ENCODE measurements at places on chromosomes 2 and 18. TPM values are rescaled to one million over a fixed set of nuclear protein-coding genes. Genes with fewer than 3 reads are reported as not detected.
A peak's percentile ranks its signal among the peaks of the same experiment; 100 is the strongest.

DNA sequence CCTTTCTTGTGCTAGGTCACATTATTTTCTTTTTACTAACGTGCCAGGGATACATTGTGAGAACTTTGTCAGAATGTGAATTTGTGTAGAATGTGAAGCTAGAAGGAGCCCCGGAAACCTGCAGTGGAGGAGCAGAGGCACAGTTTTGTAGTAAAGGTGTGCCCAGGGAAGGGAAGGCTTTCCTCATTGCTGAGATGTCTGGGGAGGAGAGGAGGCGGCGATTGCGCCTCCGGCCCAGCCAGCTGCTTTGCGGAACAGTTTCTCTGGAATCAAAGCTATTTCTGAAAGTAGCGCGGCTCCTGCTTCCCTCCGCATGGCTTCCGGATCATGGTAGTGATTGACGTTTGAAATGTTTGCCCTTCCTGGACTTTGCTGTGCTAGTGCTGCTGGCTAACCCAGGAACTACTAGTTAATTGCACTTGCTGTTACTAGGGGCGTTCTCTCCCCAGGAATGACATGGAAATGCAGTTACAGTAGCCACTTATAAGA is 83.1 kb upstream of the RBM44 start:
- peak; percentile 37 for DNase-seq

The DSG1 gene
- total RNA-seq = 122 TPM

The DUSP19 gene
- total RNA-seq = 1.7 TPM

GRCh38 chr2:210540471-210540870 is 15.9 kb upstream of the CPS1 start:
- no peak for DNase-seq

DNA sequence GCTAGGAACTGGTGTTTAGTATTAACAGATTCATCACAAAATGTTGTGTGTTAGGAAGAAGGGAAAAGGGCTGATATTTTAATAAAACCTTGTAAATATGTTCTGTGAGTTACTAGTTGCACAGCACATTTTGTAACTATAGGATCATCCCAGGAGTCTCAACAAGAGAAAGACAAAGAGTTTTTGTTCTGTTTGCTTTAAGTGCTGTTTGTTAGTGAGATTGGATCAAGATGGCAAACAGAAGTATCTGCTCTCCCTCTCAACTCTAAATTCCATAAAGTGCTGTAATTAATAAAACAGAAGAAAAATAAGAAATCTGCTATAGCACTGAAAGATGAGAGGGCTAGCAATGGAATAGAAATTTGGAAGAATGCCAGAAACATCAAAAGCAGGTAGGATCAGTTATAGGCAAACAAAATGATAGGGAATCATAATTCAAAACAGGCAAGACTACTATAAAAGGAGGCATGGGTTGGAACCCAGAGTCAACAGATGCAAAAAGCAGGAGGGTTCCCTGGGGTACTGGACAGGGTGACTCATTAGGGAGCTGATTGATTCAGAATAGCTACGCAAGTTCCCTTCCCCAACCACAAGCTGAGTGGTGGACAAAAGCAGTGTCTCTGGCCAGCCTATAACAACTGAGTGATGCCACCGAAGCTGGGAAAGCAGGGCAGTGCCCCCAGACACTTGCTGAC is 75.8 kb downstream of the DYNC1I2 start:
- no peak for DNase-seq

- no peak for DNase-seq
These were observed 151.5 kb downstream of the ALK start for GRCh38 chr2:29769847-29770246.

GRCh38 chr2:38537937-38538525 is 64.7 kb downstream of the HNRNPLL start:
- no peak for DNase-seq

DNA sequence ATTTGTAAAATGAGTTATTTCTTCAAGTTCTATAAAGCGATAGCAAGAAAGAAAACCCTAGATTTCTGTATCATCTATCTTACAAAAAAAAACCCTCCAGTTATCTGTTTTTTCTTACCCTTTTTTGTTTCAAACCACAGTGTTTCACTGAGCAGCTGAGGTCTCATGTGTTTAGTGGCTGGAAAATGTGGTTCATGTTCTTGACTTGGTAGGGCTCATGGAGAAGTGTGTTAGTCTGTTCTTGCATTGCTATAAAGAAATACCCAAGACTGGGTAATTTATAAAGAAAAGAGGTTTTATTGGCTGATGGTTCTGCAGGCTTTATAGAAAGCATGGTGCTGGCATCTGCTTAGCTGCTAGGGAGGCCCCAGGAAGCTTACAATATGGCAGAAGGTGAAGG is 147.3 kb upstream of the NABP1 start:
- DNase-seq = no peak

DNA sequence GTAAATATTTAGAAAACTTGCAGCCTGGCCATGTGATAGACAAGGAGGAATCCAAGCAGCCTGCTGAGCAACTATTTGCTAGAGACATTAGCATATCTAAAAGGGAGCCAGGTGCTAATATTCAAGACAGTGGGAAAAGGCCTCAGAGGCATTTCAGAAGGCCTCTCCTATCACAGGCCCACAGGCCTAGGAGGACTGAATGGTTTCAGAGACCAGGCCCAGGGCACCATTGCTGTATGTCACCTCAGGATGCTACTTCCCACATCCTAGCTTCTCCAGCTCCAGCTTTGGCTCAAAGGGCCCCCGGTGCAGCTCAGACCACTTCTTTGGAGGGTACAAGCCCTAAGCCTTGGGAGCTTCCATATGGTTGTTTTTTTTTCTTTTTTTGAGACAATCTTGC is 3.8 kb downstream of the NAT8 start:
- no peak for DNase-seq

- no peak for DNase-seq
These were observed 12.8 kb downstream of the PSMD1 start for GRCh38 chr2:231069379-231070054.

GRCh38 chr2:198040835-198041234 is 236.4 kb downstream of the PLCL1 start:
- DNase-seq = no peak

DNA sequence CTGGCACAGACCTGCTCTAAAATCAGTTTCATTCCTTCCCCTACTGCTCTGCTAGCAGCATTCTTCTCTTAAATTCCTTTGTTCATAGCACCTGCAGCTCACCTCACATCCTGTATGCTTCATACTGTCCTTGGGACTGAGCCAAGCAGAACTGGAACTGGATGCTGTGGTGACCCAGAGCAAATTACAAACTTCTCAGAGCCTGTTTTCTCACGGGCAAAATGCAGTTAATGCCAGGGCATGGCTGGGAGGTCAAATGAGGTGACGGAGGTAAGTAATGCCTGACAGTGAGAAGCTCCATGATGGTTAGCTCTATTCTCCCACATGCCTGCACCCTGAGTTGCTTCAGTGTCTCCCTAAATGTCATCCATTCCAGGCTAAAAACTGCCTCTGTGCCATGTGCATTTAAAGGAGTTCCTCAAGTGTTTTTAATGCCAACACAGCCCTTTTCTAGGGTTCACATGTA is 29.7 kb downstream of the C2orf42 start:
- DNase-seq = no peak

DNA sequence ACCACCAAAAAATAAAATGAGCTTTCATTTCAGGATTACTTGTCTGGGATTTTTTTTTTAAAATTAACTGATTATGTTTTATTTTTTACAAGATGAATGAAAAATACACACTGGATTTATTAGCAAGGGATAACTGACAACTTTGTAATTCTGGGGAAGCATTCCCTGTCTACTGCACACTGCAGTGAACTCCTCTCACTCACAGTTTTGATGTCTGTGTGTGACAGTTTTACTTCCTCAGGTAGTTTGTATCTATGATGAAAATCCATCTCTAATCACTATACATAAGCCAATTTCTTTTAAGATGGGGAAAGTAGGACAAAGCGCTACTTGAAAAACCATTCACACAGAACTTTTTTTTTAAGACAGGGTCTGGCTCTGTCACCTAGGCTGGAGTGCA is 94.5 kb downstream of the COBLL1 start:
- DNase-seq = no peak

- DNase-seq = no peak
These were observed 170.0 kb downstream of the DNAH7 start for GRCh38 chr2:195898505-195899191.

- DNase-seq = no peak
These were observed 143.2 kb downstream of the TPGS2 start for GRCh38 chr18:36685580-36685979.

- DNase-seq = no peak
These were observed 403.3 kb upstream of the NETO1 start for GRCh38 chr18:73270920-73271634.

DNA sequence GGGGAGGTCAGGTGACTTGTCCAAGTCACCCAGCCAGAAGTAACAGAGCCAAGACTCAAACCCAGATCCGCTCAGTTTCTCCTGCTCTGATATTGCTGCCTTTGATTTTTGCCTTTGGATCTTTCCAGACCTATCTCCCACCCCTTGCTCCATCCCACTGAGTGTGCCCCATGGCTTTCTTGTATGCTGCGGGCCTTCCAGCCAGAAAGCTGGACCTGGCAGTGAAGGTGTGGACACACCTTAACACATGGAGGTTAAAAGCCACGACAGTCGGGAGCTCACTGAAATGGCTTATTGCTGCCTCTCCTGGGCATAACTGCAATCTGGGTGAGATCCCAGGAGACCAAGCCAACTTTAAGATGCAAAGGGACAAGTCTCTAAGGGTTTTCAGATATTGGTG is 86.7 kb downstream of the LONRF2 start:
- no peak for DNase-seq

The SH3YL1 gene
- 32.9 TPM for total RNA-seq

- no peak for DNase-seq
These were observed 89.5 kb downstream of the RTP5 start for GRCh38 chr2:241958818-241959545.

- DNase-seq = no peak
These were observed 196.5 kb downstream of the HDAC4 start for GRCh38 chr2:239204136-239204875.

DNA sequence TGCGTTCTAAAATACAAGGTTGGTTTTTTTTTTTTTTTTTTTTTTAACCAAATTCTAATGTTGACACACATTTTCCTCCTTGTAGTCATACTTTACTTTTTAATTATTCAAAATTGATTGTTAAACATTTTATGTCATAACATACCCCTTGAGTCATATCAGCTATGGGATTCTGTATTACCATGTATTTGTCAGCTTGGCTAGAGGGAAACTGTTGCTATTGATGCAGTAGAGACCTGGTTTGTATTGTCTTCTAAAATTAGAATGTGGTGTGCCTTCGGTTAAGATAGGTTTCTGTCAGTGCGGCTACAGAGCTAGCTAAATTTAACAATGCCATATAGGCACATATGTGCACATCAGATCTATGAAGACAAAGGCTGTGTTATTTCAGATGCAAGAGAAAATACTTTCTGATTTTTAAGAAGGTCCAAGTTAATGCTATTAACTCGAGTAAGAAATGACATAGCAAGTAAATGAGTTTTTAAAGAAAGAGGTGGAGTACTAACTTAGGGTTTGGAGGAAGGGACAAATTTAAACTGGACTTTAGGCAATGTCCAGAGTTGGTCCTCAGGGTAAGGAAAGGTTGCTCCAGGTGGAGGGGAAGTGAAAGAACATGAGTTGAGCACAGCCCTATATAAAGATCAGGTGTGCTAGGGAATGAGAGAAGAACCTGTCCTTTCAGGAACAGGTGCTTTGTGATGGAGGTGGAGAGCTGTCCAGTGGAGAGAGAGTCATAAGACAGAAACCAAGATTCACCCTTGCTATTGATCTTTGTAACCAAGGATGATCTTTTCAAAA is 152.3 kb downstream of the PRPF40A start:
- no peak for DNase-seq
